ENCODE measurements at places on chromosomes 5 and 9. TPM values are rescaled to one million over a fixed set of nuclear protein-coding genes. Genes with fewer than 3 reads are reported as not detected.

PCDHGA9 gene
- not detected for polyA plus RNA-seq

ANKRD55 gene
- 4.1 TPM for polyA plus RNA-seq

SAPCD2 gene
- 0.62 TPM for polyA plus RNA-seq

NR5A1 gene
- not detected for polyA plus RNA-seq

ANKDD1B gene
- polyA plus RNA-seq, result 2.1 TPM

SLC6A18 gene
- not detected for polyA plus RNA-seq

NAA35 gene
- 12.3 TPM for polyA plus RNA-seq

RECK gene
- 11.4 TPM for polyA plus RNA-seq

NEURL1B gene
- not detected for polyA plus RNA-seq

UNC5A gene
- not detected for polyA plus RNA-seq

CDC20B gene
- not detected for polyA plus RNA-seq

PCDHB7 gene
- polyA plus RNA-seq, result not detected

RNF183 gene
- polyA plus RNA-seq, result not detected

CFAP90 gene
- not detected for polyA plus RNA-seq

TRIM41 gene
- 0.67 TPM for polyA plus RNA-seq

DNA sequence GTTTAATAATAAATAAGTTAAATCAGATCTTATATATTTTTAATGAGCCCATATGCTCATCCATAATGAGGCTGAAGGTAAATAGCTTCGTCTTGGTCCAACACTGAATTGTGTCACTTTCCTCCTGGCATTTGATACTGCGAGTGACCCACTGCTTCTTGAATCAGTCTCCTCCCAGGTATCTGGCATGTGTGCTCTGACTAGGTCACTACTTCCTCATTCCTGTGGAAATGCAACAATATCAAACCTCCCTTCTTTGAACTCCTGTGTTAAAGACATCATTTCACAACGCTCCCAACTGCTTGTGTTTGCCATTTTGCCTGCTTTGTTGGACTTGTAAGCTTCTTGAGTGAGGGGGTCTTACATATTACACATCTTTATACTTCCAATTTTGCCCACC is 157.7 kb downstream of the SLC24A2 start:
- no peak for DNase-seq

DNA sequence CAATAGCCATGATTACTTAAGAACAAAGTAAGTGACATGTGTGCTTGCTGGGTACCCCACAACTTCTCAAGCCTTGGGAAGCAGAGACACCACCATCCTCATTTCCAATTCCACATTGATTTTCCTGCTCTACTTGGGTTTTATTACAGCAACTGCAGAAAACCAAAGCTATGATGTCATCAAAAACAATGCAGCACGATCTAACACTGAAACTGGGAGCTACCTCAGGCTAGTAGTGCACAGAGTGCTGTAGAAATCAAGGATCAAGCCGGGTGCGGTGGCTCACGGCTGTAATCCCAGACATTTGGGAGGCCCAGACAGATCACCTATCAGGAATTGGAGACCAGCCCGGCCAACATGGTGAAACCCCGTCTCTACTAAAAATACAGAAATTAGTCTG is 174.4 kb upstream of the MSX2 start:
- no peak for DNase-seq

DNA sequence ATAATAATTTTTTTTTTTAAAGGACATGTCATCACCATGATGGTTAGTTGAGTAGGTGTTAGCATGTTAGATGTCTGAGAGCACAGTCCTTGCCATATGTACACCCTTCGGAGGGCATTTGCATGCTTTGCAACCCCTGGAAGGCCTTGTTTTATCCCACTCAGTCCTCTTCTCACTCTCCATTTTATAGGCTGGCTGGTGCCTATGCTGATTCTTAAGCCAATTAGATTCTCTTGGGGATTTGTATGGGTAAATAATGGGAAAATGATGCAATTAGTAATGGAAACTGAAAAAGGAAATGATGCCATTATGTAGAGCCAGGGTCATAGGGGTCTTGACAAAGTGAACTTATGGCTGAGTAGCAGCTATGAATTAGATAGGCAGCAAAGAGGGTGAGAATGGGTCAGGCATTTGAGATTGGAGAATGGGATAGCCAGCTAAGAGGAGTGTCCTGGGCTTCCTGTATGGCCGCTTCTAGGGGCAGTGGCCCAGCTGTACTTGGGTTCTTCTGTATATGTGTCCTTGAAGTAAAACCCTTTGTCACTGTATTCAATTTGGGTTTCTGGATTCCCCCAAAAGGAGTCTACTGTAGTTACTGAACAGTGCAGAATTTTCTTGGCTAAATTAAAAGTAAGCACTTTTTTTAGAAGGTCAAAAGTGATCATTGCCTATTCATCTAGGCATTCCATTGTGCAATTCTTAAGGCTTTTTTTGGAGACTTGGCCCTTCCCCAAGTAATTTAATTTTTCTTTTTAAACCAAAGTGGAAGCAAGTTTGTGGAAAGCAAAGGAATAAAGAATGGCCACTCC is 31.6 kb downstream of the LRRTM2 start:
- no peak for DNase-seq

DNA sequence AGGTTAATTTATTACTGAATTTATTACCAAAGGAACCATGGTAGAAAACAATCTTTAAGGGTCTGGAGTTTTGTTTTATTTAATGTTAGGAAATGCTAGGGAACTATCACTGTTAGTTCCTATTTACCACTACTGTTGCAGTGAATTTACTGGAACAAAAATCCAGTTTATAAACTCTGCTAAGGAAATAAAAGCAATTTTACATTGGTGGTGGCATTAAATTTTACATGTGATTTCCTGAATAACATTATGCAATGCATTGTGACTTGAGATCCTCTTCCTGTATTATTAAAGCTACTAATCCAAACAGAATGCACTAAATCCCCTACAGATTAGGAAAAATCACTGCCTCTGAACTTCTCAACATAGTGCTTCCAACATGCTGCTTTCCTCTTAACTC is 599.5 kb upstream of the PTGER4 start:
- DNase-seq, result no peak

DNA sequence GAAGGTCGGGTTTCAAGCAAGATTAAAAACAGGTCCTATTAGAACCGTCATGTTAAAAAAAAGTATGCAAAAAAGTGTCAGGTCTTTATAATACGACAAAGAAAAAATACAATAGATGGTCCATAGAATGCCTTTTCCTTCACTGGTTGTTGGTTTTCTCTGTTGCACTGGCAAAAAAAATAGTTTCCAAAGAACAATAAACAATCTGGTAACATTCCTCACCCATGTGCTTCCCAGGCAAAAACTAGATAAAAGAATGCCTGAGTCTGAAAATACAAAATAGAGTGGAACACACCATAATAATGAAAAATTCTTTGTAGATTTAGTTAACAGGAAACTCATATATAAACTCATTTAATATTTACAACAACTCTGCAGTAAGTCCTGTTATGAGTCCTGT is 590.0 kb upstream of the DMAC1 start:
- no peak for DNase-seq

GRCh38 chr5:8508231-8508630 is 639.3 kb downstream of the MTRR start:
- DNase-seq, result no peak

DNA sequence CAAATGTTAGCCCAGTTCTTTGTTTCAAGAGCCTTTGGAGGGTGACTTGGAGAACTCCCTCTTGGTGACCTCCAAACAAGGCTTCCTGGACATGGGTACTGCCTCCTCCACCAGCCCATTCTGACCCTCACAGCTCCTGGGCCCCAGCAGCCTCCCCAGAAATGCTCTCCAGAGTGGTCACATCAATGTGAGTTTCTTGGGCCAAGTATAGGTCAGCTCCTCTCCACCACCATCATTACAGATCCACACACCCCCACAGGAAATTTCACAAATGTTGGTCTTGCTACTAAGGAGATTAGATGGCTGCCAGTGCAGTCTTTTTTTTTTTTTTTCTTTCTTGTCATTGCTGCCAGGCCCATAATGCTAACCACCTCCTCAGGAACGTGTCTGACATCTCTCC is 410.7 kb downstream of the DTWD2 start:
- no peak for DNase-seq

DNA sequence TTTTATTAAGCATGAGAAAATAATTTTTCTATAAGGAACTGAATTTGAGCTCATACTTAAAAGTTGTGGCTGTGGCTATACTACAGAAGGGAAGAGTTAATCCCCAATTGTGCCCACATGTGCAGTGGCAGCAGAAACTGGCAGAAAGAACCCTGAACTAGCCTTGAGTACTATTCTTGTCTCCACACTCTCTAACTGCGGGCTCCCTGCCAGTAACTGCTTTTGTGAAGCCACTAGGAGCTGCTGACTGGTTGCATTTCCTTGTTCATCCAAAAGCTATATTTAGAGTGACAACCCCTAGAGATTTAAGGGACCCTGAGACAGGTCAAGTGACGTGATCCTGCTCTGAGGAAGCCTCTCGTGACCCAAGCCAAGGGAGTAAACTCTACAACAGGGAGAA is 238.6 kb downstream of the ELAVL2 start:
- DNase-seq, result no peak

GRCh38 chr9:5442400-5443011 is 4.8 kb upstream of the PLGRKT start:
- no peak for DNase-seq

GRCh38 chr5:71483355-71483754 is 27.9 kb downstream of the BDP1 start:
- DNase-seq, result no peak

DNA sequence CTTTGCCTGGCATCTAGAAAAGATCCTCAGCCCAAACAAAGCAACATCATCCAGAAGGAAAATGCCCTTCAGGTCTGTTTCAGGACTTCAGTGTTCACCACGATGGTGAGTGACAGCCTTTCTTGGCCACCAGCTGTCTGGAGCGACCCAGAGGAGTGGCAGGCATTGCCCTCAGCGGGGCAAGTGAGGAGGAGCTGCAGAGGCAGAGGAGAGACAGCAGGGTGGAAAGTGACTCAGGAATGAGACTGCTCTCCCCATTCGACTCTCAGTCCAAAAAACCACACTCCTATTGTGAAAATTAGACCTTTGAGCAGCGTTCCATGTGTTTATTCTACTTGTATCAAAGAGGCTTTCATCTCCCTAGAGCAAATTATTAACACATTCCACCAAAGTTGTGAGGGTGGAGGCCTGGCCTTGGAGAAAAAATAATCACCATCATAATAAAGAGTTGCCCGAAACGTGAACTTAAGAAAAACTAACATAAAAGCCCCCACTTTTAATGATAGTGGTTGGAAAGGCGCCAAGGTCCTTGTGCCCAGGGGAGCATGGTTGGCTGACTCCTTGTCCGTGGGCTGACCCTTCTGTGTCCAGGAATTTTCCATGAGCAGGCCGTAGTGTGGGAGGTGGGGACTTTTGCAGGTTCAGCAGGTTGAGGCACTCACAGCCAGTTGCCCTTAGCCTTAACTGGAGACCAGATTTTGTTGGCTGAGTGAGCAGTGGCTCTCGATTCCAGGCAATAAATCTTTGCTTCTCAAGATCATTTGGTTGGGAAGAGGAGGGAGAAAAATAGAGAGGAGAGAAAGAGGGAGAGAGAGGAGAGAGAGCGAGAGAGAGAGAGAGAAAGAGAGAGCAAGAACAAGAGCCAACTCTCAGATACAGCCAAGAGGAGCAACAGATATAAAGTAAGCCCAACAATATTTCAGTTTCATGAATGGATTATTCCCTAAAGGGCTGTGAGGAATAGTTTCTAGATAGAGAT is 125.9 kb upstream of the ANKRD55 start:
- DNase-seq, result no peak

GRCh38 chr5:66710557-66711088 is 114.4 kb downstream of the MAST4 start:
- DNase-seq, result no peak

GRCh38 chr5:171168171-171168570 is 140.9 kb upstream of the TLX3 start:
- no peak for DNase-seq

DNA sequence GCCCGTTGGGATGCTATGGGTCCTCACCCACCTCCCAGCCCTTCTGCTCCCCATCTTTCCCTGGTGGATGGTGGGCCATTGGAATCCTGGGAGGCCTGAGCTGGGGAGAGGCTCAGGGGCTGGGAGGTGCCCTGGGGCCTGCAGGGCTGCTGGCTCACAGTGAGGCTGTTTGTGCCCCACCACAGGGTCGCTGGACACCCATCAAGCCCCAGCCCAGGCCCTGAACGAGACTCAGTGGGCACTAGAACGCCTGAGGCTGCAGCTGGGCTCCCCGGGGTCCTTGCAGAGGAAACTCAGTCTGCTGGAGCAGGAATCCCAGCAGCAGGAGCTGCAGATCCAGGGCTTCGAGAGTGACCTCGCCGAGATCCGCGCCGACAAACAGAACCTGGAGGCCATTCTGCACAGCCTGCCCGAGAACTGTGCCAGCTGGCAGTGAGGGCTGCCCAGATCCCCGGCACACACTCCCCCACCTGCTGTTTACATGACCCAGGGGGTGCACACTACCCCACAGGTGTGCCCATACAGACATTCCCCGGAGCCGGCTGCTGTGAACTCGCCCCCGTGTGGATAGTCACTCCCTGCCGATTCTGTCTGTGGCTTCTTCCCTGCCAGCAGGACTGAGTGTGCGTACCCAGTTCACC is 4.9 kb upstream of the AIF1L start:
- no peak for DNase-seq

GRCh38 chr5:138241688-138242571 is 28.8 kb upstream of the CDC23 start:
- no peak for DNase-seq

GRCh38 chr5:74324556-74324955 is 316.0 kb downstream of the ENC1 start:
- DNase-seq, result no peak

DNA sequence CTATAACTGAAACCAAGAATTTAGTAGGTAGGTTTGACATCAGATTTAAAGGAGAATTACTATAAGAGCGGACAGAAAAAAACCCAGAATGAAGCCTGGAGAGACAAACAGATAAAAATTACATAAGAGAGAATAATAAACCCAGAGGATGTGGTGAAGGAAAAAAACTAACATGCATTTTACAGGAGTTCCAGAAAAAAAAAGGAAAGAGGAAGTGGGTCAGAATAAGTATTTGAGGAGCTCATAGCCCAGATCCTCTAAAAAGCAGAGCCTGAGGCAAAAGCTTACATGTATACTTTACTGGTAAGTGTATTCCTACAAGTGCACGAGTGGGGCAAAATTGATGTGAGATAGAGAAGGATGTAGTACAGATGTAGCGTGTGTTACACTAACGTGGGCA is 43.1 kb upstream of the NAA35 start:
- no peak for DNase-seq

- no peak for DNase-seq
These were observed 56.4 kb downstream of the MYO10 start for GRCh38 chr5:16879650-16880049.

DNA sequence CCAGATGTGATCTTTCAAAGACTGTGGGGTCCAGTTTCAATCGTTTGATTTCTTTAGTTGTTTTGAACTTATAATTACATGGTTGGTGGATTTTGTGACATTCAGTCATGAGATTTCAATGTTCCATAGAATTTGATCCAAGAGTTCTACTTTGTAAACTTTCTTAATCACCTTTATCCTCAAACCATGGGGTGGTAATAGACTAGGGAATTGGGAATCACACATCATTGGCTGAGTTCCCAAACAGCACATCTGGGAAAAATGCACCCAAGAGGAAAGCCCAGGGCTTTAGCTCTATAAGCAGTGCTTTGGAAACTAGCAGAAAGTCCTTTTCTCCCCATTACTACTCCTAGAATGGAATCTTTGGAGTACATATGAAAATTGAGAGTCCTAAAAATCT is 177.6 kb downstream of the NNT start:
- no peak for DNase-seq

- no peak for DNase-seq
These were observed 39.2 kb downstream of the TLE4 start for GRCh38 chr9:79610791-79611614.

- no peak for DNase-seq
These were observed 6.9 kb downstream of the HRH2 start for GRCh38 chr5:175664723-175665122.

- no peak for DNase-seq
These were observed 139.1 kb upstream of the MYO10 start for GRCh38 chr5:17075236-17075635.
